ENCODE measurements at places on chromosomes 7 and 10.

- no peak for DNase-seq
Observed at GRCh38 chr10:32388258-32389027, 41.5 kb upstream of the EPC1 start.

- no peak for DNase-seq
Observed at GRCh38 chr7:94374721-94375566, 19.8 kb upstream of the COL1A2 start.

DNA sequence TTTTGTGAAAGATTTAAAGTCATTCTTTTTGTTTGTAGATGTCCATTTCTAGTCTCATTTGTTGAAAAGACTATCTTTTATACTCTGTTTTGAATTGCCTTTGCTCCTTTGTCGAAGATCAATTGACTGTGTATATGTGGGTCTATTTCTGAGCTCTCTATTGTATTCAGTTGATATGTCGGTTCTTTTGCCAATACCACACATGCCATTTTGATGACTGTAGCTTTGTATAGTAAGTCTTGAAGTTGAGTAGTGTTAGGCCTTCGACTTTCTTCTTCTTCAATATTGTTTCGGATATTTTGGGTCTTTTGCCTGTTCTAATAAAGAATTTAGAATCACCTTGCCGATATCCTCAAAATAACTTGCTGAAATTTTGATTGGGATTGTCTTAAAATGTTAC is 104.5 kb downstream of the CCSER2 start:
- DNase-seq = no peak

DNA sequence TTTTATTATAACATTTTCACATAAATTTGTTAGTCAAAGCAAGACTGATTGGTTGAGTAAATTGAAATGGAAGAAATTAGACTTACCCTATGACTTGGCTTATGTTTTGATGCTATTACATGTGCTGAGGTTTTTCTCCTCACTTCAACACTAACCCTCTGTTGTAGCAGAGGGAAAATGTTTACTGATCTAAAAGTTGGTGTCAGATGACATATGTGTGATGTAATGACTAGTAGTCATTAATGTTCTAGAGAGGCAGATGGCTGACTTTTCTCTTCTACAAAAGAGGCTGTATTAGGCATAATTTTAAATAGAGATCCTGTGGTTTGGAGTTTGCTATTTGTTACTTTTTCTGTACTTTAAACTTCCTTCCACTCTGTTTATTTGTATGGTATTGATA is 266.0 kb downstream of the BBS9 start:
- no peak for DNase-seq

- no peak for DNase-seq
Observed at GRCh38 chr10:7958442-7958841, 96.0 kb upstream of the GATA3 start.

DNA sequence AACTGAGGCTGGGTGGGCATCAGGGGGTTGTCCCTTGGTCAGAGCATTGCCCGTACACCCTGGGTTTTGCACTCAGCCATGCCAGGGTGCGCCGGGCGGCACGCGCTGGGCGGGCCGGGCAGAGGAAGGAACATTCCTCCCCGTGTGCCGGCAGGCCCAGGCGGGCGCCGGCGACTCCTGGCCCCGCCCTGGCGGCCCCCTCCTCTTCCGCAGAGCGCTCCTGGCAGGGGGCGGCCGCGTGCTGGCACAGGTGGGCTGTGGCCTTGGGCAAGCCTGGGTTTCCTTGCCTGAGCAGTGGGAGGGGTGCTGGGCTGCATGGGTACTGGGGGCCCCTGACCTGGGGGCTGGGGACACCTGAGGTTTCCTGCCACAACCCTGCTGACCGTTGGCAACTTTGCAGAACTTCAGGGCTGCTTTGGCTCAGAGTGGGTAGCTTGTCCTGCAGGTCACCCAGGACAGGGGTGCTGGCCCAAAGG is 3.9 kb downstream of the LFNG start:
- DNase-seq = no peak

GRCh38 chr7:137820156-137820555 is 26.6 kb downstream of the DGKI start:
- no peak for DNase-seq

GRCh38 chr7:154287356-154287755 is 235.2 kb downstream of the DPP6 start:
- no peak for DNase-seq

DNA sequence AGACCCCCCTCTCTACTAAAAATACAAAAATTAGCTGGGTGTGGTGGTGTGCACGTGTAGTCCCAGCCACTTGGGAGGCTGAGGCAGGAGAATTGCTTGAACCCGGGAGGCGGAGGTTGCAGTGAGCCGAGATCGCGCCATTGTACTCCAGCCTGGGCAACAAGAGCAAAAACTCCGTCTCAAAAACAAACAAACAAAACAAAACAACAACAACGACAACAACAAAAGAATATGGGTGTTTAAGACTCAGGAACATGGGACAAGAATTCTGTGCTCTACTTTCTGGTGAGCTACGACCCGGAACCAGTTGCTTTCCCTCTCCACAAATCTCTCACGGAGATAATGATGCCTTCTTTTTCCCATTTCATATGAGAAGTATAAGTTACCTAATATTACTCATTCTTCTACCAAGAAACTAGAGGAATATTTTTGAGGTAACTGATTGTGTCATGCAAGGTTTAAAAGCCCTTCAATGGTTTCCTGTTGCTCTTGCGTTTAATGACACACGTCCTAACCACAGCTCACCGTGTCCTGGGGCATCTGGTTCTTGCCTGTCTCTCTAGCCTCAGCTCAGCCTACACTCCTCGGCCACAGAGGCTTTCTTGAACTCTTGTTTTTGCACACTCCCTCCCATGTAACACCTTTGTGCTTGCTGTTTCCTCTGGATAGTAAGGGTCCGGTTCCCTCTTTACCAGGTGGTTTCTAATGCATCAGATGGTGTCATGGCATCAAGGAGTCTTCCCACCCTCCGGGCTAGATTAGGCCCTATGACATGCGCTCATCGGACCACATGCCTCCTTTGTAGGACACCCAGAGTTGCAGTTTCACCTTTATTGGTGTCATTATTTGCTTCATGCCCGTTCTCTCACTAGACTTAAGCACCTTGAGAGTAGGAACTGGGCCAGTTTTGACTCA is 67.5 kb downstream of the PFKFB3 start:
- DNase-seq = peak; percentile 75

- DNase-seq = peak; percentile 7
Observed at GRCh38 chr10:112949143-112949823, 764 bp upstream of the TCF7L2 start.

- DNase-seq = no peak
Observed at GRCh38 chr7:99707096-99707495, 27.3 kb upstream of the CYP3A5 start.

- no peak for DNase-seq
Observed at GRCh38 chr7:8221567-8221966, 40.4 kb downstream of the ICA1 start.

DNA sequence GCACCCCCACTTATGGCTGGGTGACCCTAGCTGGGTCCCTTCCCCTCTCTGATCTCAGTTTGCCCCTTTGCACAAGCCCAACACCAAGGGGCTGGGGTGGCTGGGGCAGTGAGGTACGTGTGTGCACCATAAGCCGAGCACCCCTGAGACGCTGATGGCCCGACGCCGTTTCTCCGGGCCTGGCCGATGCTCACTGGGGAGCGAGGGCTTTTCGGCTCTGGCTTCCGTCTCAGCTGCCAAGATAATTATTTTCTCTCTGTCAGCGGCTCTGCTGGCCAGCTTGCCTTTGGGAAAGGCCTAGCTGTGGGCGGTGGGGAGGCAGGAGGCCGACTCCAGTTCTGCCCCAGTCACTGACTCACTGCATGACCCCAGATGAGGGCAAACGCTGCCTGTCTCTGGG is 91.0 kb downstream of the ZMIZ1 start:
- DNase-seq = no peak

DNA sequence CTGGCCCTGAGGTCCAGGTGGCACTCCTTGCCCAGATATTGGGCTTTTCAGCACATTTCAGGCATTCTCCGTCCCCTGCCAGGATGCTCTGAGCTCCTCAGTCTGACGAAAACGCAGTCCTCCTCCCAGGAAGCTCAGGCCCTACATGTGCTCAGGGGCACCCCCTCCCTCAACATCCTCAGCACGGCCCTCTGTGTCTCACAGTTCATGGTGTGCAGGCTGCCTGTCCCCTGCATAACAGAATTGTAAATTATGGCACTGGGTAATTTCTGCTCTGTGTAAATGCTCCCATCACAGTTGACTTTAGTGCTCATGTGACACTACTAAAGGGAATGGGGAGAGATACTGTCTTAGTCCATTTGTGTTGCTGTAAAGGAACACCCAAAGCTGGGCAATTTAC is 563.8 kb downstream of the DNAJB6 start:
- DNase-seq = no peak

- no peak for DNase-seq
Observed at GRCh38 chr10:21668831-21669230, 134.8 kb downstream of the MLLT10 start.

DNA sequence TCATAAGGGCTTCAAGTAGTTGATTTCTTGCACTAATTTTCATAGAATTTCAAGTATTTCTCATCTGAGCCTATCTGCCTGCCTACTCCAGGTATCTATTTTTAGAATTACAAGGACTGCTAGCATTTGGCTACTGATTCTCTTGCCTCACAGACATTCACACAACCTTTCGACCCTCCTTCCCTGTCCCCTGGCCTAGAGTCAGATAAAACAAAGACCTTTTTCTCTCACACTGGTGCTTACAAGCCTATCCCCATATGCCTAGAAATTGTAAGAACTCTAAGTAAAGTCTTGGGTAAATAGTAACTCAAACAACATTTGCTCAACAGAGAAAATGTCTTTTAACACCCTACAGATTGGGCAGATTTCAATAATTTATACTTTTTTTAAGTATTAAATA is 6.3 kb downstream of the GPAM start:
- no peak for DNase-seq

GRCh38 chr10:5560142-5560816 is 35.5 kb downstream of the CALML3 start:
- DNase-seq = no peak

GRCh38 chr10:129867631-129868179 is 96.4 kb downstream of the EBF3 start:
- DNase-seq = no peak
